Stimulated activated CD4-positive, alpha-beta T cell treated with anti-CD3 and anti-CD28 coated beads, TNF-alpha, amount 100 ng/mL, for 48 hours (primary cell): ENCODE measurements at places on chromosomes 12 and 14.

GRCh38 chr14:100407376-100408102, 84.4 kb downstream of the SLC25A47 start:
- DNase-seq = no peak

- DNase-seq = no peak
Measured at GRCh38 chr14:93688239-93688666, 100.0 kb downstream of the PRIMA1 start.

DNA sequence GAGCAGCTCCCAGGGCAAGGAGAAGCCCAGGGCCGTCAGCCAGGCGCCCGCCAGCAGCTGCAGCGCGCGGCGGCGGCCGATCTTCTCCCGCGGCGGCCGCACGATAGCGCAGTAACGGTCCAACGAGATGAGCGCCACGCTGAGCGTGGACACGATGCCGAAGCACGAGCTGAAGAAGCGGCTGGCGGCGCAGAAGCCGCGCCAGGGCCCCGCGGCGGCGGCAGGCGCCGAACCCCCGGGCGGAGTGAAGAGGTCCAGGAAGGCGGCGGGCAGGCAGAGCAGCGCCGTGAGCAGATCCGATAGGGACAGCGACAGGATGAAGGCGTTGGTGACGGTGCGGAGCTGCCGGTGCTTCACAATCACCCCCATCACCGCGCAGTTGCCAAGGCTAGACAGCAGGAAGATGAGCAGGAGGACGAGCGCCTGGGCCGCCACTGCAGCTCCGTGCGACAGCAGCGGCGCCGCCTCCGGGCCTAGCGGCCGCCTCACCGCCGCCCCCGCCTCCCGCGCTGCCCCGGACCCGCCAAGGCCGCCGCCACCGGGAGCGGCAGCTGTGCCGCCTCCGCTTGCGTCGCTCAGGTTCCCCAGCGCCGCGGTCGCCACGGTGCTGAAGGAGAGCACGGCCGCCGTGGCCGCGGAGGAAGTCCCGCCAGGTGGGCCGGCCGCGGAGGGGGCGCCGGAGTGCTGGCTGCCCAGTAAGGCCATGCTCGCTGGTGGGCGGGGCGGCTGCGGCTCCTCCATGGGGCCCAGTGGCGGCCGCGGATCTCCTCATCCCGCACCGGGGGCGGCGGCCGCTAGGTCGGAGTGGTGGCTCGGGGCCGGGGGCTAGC, 479 bp downstream of the GPR135 start:
- DNase-seq = peak; percentile 36

DNA sequence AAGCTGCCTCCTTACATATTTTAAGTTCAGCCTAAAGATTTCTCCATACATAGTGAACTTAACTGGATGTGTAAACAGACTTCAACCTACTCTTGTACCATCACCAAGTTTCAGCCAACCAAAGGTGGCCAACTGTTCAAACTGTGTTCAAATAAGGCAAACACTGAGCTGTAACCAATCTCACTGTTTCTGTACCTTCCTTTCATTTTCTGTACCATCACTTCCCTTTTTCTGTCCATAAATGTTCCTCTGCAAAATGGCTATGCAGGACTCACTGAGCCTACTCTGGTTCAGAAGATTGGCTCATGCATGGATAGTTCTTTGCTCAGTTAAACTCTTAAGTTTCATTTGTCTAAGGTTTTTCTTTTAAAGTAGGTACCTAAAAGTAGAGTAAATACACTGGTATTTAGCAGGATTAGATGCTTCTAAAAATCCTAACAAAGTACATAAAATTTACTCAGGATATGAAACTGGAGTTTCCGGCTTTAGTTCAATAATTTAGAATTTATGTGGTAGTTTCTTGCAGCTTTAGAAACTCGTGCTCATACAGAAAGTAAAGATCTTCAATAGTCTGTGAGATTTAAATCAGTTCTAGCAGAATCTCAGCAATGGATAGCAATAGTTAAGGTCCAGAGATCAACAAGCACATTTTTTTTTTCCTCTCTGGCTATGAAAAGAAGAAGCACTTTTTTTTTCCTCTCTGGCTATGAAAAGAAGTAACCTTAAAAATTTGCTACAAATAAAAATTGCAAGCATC, 282.0 kb upstream of the PPFIA2 start:
- no peak for DNase-seq

DNA sequence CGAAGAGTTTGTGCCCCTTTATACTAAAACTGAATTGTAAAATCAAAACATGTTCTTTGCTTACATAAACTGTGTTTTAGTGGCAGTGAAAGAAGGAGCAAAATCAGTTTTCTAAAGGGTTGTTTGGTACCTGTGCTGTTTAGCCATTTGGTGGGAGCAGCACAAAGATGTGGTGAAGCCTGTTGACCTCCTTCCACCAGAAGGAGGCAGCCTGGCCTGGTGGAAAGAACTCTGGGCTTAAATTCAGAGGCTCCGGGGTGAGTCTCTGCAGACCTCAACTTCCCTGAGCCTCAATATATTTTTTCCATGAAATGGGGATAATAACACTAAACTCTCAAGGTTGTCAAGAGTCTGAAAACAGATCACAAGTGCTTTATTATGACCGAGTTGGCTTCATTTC, 502.5 kb downstream of the VRK1 start:
- DNase-seq = no peak

DNA sequence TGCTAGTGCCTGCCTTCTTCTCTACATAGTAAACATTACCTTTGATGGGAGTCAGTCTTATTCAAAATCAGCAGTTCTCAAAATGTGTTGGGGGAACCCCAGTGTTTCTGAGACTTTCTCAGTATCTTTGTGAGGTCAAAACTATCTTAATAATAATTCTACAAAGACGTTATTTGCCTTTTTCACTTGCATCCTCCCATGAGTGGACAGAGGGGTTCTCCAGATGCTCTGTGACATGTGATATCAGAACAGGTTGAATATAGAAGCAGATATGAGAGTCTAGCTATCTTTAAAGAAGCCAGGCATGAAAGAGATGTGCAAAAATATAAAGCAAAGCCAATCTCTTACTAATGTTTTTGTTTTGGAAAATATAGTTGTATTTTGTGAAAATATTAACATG, 144.7 kb downstream of the KTN1 start:
- no peak for DNase-seq

DNA sequence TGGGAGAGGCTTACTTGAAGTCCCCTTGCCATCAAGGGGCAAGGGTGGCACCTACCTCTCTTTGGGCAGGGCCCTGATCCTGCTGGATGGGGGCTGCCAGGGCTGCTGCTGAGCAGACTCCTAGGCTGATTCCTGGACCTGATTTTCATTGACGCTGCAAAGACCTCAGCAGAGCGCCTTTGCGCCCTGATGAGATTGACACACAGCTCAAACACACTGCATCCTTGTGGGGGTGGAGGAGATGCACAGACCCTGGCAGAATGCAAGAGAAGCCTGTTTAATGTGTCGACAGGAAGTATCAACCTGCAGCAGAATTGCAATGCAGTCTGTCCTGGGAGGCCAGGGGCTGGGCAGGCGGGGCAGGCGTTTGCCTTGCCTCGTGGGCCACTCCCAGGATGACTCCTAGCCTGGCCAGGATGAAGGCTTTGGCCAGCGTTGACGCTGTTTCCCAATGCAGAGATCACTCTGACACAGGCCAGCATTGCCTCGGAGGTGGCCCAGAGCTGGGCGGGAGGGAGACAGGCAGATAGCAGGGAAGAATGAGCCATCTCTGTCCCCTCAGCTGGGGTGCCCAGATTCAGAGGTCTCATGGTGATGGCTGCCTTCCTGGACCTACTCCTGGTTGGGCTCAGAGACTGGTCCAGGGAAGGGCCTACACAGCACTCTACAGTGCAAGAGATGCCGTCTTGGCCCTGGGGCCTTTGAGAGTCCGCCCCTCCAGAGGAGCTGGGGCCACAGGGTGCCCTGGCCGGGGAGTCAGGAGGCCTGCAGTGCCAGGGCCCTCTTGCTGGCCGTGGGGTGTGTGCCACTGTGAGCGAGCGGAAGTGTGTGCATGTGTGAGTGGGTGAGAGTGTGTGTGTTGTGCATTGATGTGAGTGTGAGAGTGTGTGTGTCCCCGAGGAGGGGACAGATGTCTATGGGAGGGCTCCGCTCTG, 108.3 kb downstream of the KIF26A start:
- DNase-seq = no peak

- DNase-seq = no peak
Measured at GRCh38 chr14:51576879-51577278, 74.8 kb upstream of the FRMD6 start.

- DNase-seq = no peak
Measured at GRCh38 chr14:64826333-64826732, 53.4 kb downstream of the SPTB start.

DNA sequence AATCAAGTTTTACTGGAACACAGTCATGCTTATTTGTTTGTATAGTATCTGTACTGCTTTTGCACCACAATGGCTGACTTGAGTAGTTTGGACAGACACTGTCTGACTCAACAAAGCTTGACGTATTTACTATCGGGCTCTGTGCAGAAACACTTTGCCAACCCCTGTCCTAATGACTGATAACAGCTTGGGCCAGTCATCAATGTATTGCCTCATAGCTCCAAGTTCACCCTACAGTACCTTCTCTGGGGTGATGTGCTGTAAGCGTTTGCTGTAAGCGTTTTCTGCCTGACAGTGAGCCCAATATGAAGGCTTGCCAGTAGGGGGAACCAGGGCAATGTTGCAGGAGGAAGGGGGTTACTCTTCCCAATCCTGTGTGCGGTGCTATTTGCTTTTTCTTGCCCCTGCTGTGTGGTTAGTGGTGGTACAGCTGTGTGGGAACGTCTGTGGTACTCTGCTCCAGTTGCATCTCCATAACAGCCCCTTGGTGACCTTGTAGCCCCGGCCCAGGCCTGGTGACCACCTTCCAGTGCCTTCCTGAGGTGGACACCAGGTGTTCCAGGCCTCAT, 5.4 kb upstream of the CCDC177 start:
- DNase-seq = no peak

- DNase-seq = peak; percentile 62
Measured at GRCh38 chr12:53251477-53252348, 16.4 kb upstream of the ESPL1 start.

DNA sequence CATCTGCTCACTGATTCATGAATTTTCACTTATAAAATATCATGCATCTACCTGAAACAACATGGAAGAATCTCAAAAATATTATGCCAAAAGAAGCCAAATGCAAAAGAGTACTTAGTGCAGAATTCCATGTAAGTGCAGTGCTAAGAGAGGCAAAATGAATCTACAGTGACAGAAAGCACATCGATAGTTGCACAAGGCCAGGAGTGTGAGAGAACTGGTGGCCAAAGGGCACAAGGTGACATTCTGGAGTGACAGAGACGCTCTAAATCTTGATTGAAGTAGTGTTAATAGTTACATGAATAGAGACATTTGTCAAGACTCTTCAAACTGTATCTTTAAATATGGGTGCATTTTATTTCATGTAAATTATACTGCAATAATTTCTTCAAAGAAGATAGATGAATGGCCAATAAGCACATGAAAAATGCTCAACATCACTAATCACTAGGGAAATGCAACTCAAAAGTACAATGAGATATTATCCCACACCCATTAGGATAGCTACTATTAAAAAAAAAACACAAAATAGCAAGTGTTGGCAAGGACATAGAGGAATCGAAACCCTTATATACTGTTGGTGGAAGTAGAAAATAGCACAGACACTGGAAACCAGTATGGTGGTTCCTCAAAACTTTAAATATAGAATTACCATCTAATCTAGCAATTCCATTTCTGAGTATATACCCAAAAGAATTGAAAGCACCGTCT, 71.7 kb upstream of the KICS2 start:
- no peak for DNase-seq

- no peak for DNase-seq
Measured at GRCh38 chr14:98208211-98208611, 1063.8 kb downstream of the BCL11B start.

- no peak for DNase-seq
Measured at GRCh38 chr12:69701826-69702225, 2.7 kb upstream of the BEST3 start.

- DNase-seq = no peak
Measured at GRCh38 chr12:3097186-3097804, 20.1 kb downstream of the TSPAN9 start.

DNA sequence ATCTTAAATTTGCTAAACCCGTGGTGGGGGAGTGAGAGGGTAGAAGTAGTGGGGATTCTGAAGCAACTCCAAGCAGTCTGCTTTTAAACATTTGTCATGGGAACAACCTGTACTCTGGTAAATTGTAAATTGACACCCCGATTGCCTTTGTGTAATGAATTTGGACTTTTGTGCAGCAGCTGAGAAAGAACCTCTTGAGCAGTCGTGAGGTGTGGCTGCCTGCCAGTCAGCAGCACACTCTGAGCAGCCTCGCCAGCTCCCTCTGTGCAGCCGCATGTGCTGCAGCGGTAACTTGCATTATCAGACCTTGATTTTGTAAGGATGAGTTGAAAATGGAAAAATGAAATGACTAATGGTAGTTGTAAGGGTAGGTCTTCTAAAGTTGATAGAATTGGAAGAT, 74.3 kb downstream of the SUSD6 start:
- no peak for DNase-seq

DNA sequence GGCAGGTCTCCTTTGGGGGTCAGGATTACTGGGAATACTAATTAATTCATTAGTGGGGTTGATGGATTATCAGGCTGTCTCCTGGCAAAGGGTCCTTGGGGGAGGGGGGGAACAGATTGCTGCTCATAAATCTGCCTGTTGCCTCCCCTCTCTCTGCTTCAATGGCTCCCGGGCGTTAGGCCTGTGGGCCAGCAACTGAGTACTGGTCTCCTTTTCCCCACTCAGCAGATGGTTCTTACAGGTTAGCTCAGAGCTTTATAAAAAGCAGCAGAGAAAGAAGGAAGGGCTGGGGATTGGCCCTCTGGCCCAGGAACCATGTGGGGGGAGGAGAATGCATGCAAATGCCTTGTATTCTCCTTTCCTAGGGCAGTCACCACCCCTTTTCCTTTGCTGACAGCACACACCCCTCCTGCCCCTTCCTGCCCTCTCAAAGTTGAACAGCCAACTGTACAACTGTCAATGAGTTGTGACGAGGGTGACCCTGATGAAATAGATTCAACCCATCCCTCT, 2.3 kb upstream of the NEUROD4 start:
- DNase-seq = no peak

DNA sequence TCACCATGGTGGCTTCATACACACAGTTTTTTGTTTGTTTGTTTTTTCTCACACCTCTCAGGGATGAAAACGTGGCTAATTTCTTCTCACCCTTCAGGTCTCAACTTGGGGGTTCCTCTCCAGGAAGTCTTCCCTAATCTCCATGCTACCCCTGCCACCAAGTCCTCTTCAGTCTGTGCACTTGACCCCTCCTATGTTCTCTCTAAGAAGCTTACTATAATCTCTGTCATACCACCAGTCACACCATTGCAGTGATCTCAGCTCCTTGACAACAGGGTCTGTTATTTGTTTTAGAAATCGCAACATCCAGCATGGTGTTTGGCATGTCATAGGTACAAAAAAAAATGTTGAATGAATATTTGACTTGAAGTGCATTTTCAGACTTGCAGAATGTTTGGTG, 83.4 kb downstream of the PRORP start:
- no peak for DNase-seq

GRCh38 chr12:131171029-131171428, 217.3 kb downstream of the ADGRD1 start:
- DNase-seq = no peak

GRCh38 chr14:20382526-20382925, 30.8 kb downstream of the TEP1 start:
- no peak for DNase-seq

- DNase-seq = no peak
Measured at GRCh38 chr12:106108185-106108835, 30.4 kb downstream of the NUAK1 start.
